Fibroblast of skin of abdomen (primary cell): ENCODE measurements at places on chromosomes 11 and 22.

DNA sequence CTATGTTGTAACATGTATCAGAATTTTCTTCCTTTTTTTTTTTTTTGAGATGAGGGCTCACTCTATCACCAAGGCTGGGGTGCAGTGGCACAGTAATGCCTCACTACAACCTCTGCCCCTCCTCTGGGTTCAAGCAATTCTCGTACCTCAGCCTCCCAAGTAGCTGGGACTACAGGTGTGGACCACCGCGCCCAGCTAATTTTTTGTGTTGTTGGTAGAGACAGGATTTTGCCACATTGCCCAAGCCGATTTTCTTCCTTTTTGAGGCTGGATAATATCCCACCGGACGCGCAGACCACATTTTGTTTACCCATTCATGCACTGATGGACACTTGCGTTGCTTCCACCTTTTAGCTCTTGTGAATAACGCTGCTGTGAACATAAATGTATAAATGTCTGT, 97.0 kb downstream of the BRD1 start:
- no peak for DNase-seq

DNA sequence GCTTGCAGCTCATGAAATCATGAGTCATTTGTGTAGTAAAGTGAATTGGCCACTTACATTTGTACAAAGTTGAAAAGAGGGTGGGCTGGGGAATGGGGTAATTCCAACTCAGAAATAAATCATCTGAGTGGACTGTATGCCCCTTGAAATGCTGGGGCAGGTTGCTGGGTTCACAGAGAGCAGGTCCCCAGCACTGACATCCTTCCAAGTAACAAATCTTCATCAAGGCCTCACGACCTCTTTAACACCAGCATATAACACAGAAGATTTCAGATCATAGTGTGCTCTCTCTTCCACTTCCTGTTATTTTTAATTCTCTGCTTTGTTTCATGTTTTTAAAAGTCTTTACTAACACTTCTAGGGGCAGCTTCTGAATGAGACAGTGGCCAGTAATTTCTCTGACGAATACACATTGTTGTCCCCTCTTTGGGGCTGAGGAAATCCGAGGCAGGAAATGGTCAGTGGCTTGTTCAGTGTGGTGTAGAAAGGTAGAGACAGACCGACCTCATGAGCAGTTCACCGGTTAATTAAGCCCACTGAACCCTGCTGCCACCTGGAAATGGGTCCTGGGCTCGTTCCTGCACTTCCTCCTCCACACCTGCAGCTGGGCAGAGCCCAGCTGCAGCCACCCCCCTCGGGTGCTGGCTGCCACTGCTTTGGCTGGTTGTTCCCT, 127.7 kb downstream of the MAML2 start:
- peak; percentile 43 for DNase-seq

DNA sequence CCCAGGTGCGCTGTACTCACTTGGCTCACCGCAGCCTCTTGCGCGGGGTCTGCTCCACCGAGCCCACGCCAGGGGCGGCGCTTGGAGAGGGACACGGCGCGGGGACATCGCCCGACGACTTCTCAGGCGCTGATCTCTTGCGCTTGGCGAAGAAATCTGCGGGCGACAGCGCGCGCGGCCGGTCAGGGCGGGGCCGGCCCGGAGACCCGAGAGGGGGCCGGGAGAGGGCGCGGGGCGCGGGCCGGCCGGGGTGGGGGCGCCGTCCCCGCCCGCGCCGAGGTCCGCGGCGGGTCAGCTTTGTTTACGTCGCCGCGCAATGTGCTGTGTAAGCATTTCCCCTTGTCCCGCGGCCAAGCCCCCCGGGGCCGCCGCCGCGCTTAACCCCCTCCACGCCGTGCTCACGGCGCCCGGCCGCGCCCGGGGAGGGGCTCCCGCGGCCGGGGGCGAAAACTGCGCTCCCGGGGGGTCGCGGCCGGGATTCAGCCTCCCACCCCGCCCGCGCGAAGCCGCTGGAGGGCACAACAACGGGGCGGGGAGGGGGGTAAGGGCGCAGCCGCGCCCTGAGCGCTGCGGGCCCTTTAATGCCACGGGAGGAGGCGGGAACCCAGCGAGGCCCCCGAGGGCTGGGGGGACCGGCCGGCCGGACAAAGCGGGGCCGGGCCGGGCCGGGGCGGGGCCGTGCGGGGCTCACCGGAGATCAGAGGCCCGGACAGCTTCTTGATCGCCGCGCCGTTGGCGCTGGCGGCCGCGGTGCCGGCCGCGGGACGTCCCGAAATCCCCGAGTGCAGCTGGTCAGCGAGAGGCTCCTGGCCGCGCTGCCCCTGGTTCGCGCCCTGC, 1.4 kb downstream of the CDKN1C start:
- DNase-seq, result no peak

- no peak for DNase-seq
Observed at GRCh38 chr11:64880240-64881001, 2.0 kb upstream of the EHD1 start.

DNA sequence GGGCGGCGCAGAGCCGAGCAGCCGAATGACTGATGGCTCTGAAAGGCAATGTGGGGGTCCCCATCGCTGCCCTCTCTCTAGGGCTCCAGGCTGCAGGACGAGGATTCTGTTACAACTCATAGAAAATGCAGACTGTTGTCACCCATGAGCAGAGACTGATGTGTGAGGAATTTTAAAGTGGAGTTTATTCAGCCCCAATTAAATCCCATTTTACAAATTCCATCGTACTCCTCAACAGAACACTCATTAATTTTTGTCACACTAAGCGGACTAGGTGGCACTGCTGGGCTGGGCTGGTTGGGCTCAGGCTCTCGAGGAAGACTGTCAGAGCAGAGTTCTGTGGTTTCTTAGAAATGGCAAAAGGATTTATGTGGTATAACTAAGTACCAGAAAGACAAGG, 102.6 kb upstream of the SPON1 start:
- DNase-seq, result no peak

DNA sequence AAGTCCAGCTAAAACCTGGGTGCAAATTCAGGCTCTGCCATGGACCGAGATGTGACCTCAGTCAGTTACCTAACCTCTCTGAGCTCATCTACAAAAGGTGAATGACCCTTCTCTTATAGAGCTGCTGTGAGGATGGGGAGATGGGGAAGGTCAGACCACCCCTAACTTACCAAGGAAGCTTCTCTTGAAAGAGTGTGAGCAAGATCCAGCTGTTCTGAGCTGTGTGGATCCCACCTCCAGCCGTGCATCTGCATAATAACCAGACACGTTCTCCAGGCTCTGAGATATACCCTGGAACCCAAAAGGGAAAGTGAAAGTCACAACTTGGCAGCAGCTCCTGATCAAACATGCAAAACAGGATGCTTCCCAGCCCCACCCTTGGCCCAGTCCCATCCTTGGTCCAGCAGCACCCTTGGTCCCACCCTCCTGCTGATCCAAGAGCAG, at the start of gene APOL3:
APOL3 (minus strand) TSS at position 257 of the 444 bp plus-strand sequence. CDS start 11,700 bp downstream, outside the sequence.
- peak; percentile 33 for DNase-seq

GRCh38 chr11:6357222-6357621, 33.1 kb upstream of the SMPD1 start:
- peak; percentile 71 for DNase-seq
